ENCODE measurements at places on chromosomes 1 and 21.

DNA sequence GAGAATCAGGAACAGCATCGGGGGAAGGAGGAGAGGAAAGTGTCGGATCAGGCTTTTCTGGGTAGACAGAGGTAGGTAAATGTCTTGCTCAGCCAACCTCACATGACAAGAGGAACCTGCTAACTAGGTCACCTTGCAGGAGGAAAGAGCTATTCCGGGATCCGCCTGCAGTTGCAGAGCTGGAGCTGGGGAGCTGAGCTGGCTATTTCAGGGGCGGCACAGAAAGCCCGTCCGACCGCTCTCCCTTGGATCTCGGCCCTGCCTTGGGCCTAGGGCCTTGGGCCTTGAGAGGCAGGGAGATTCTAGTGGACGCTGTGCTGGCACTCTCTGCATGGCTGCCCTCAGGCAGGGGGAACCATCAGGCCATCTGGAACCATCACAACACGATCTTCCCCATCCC is 56.5 kb upstream of the CTPS1 start:
- DNase-seq: peak; percentile 45

GRCh38 chr21:42127164-42128150 is 56.3 kb downstream of the UMODL1 start:
- DNase-seq: no peak

DNA sequence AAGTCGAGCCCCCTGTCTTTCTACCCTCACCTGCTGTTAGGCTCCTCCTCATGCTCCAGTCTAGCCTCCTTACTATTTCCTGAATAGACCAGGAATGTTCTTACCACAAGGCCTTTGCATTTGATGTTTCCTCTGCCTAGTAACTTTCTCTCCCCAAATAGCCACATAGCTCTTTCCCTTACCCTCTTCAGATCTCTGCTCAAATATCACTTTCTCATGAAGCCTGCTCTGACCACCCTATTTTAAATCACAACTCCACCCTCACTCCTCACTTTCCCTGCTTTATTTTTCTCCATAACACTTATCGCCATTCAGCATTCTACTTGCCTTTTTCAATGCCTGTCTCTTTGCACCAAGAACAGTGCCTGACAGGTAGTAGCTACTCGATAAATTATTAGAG is 6.6 kb upstream of the CDCA8 start:
- no peak for DNase-seq

GRCh38 chr21:32921632-32922230 is 104.0 kb upstream of the OLIG2 start:
- DNase-seq: no peak
